ENCODE measurements at places on chromosomes 1 and 21. TPM values are rescaled to one million over a fixed set of nuclear protein-coding genes. Genes with fewer than 3 reads are reported as not detected.

DNA sequence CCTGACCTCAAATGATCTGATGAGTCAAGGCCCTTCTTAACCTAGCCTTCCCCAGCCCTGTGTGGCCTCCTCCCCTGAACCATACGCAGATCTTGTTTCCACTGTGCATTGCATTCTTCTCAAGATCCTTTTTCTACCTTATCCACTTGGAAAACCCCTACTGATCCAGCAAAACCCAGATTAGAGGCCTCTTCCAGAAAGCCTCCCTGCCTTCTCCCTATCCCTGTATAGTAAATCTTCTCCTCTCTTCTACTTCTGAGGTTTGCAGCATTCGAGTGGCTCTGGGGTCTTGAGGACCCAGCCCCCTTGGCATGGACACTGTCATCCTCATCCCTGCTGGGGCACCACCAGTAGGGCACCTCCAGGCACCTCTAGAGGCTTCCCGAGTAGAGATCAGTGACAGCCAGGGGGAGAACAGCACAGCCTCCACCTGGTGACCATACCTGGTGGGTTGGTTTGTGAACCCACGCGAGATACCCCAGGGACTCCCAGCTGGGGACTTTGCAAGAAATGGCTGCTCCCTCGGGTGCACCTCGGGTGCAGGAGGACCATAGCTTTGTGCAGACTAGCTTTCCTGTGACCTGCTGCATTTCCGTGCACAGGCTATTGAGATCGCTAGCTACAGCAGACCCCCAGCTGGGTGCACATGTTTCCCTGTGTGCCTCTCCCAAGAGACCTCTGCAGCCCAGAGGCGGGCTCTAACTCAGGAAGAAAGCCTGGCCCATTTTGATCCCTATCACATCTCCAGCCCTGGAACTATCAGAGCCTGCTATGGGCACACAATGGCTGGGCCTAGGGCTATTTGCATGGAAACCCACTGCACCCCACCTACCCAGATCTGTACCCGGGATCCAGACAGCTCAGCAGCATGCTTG lies 34.2 kb downstream of the MATN1 start:
- DNase-seq, result no peak

DNA sequence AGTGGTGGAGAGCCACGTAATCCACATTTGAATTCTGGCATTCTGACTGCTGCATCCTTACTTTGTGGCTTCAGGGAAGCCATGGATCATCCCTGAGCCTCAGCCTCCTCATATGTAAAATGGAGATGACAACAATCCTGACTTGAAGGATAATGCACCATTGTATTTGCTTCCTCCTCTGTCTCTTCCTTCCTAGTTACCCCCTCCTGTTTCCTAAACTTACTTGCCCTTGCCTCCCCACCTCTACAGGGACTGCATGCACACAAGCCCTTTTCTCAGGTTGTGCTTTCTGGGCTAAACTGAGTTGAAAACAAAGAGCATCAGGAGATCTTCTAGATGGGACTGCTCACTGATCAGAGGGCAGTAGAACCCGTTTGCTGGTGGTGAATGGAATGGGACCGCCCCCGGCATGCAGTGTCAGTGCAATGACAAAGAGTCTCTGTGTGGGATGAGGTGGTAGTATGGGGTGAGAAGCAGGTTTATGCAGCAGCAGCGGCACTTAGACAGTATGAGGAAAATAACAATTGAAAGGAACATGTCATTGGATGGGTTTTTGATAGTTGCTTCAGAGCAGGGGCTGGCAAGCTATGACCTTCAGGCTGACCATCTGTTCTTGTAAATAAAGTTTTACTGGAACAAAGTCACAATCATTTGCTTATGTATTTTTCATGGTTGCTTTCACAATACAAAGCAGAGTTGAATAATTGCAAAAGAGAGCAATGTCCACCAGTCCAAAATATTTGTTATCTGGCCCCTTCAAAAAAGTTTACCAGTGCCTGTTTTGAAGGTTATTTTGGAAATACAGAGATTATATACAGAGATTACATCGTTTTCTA lies 6.1 kb upstream of the ADAMTS1 start:
- no peak for DNase-seq

GRCh38 chr1:16191916-16192546 lies 20.4 kb downstream of the ARHGEF19 start:
- DNase-seq, result no peak

DNA sequence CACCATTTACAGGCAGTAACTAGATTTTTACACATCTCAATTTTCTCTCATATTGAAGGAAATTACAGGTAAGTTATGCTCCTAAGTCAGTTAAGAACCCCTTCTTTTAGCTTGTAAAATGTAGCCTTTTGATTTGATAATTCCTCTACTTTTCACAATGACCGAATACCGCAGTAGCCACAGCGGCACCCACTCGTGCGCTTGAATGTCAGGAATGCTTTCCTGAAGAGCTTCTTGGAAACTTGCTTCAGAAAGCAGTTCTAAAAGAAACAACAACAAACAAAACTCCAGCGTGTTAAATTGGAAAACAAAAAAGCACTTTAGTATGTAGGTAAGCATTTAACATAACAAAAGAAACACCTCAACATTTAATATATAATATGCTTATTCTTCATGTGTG lies 9.9 kb upstream of the DNTTIP2 start:
- DNase-seq, result no peak

- DNase-seq, result no peak
Measured at GRCh38 chr1:65792669-65793358, at the start of gene PDE4B. Gene PDE4B (plus strand): TSS chr1:65792895.

GRCh38 chr1:33898406-33898805 lies 34.5 kb downstream of the HMGB4 start:
- no peak for DNase-seq

GRCh38 chr1:200258447-200259375 lies 151.1 kb downstream of the ZNF281 start:
- no peak for DNase-seq

GRCh38 chr1:54606990-54607325 lies 16.4 kb downstream of the FAM151A start:
- no peak for DNase-seq

DNA sequence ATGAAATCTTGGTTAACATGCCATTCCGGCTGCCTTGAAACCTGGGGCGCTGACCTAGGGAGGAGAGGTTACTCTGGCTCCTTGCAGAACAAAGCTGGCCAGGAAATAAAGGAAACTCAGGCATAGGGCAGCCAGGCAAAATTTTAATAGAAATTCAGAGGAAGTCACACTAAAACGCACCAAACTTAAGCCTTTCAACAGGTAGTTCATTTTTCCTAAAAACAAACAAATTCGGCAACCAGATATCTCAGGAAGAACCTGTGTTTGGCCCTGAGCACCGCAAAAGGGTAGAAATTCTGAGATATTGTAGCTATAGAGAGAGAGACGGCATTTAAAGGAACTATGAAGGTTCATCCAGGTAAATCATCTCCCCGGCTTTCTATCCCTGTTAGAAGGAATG lies 13.1 kb downstream of the LYST start:
- DNase-seq, result no peak

- DNase-seq, result no peak
Measured at GRCh38 chr1:74731399-74732052, 1.3 kb downstream of the CRYZ start.

The FMO1 gene
- 9.7 TPM for polyA plus RNA-seq

The RNU1-4 gene
- polyA plus RNA-seq, result not detected

The MIXL1 gene
- 0.22 TPM for polyA plus RNA-seq

The SLC25A34 gene
- polyA plus RNA-seq, result 2.3 TPM

All from left renal pelvis (tissue), 4 donors.